ENCODE measurements at places on chromosomes 11 and 22. TPM values are rescaled to one million over a fixed set of nuclear protein-coding genes. Genes with fewer than 3 reads are reported as not detected.

SYTL2 gene
- total RNA-seq = 181 TPM

DNA sequence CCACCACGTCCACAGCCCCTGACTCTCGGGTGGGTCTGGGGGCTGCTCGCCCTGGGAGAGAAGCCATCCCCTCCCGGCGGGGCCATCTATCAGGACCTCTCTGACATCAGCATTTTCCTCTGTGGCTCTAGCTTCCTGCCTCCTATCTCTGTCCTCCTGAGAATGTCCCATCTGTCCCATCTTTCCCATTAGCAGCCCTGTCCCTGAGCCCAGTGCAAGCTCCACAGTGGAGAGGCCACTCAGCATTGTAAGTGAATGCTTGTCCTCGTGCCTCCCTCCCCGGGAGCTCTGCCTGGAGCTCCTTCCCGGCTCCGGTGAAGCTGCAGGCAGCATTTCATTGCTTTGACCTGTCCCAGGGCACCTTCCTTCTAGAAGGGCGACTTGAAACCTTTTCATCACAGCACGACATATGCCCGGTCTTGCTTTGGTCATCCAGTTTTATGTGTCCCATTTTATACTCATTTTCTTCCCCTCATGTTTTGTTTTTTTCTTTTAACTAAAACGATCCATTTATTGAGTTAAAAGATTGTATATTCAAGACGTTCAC lies 49.7 kb downstream of the RTN4R start:
- no peak for DNase-seq

SPDYC gene
- not detected for total RNA-seq

CDC42BPG gene
- 0.62 TPM for total RNA-seq

GRCh38 chr11:6587360-6587953 lies 16.0 kb downstream of the RRP8 start:
- no peak for DNase-seq

DNA sequence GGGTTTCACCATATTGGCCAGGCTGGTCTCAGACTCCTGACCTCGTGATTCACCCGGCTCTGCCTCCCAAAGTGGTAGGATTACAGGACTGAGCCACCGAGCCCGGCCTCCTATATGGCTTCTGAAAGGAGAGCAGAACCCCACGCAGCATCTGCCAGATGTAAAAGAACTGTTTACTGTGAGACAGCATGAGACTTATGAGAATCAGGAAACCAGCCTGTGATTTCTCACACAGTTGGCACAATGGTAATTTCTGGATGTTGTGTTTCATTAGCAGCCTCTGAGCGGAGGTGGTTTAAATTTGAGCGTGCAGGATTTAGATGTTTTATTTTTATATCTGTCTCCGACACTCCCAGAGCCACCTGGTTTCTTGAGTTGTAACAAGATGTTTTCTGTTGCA lies 33.8 kb downstream of the CEP164 start:
- no peak for DNase-seq

NCR3LG1 gene
- 2.0 TPM for total RNA-seq

- DNase-seq = no peak
Observed at GRCh38 chr11:123272565-123272964, 77.5 kb upstream of the CLMP start.

DNA sequence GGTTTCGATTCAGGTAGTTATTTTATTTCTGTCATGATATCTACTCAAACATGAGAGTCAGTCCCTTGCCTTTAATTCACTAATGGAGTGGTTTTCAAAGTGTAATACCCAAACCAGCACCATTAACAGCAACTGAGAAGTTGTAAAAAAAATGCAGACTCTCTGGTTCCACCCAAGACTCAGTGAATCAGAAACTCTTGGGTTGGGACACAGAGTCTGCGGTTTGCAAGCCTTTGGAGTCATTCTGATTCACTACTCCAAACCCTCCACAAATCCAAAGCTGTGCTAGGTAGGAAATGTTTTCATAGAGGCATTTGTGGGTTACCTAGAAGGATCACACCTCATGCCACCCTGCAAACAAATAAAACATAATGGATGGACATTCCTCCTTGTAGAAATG lies 340.1 kb downstream of the NTM start:
- peak; percentile 16 for DNase-seq

DNA sequence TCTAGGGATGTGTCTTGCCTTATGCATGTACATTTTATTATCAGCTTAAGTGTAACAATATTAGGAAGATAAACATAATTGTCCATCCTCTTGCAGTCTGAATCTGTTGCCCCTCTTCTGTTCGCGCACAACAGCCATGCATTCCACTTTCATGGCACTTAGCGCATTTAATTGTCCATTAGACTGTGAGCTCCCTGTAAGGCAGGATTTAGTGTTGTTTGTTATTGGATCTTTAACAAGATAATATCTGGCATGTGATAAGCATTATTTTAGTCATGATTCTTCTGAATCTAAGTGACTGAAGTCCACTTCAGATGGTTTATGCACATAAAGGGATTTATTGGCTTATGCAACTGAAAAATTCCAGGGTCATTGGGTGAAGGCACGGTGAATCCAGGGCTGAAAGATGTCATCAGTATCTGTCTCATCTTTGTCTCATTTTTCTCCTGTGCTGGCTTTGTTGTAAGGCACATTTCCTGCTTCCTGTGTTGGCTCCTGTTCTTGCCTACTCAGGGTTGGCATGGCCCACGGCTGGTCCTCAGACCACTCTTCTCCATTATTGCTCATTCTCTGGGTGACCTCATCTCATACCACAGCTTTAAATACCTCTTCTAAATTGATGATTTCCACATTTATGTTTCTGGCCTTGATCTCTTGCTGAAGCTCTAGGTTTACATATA lies 37.6 kb downstream of the ATXN10 start:
- peak; percentile 36 for DNase-seq

GRCh38 chr11:83023410-83023809 lies 48.3 kb downstream of the RAB30 start:
- no peak for DNase-seq

IGSF9B gene
- 0.24 TPM for total RNA-seq
